ENCODE measurements at places on chromosomes 5 and 9.

DNA sequence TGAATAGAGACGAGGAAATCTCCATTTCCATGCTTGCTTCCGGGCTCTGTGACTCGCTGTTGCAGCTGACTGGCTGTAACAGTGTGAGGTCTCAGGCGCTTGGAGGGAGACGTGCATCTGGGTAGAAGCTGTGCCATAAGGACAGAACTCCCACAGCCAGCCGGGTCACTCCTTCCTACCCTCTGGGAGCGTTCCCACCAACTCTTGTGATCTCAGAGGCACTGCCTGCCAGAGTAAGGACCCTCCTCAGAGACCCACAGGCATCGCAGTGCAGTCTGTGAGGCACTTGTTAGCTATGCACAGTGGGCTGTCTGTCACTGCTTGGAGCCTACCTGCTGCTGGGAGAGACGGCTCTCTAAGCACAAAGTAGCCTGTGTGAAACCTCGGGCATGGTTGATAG is 203.4 kb upstream of the SEMA6A start:
- DNase-seq = peak; percentile 62

GRCh38 chr9:122986010-122986409 is 45.2 kb downstream of the RABGAP1 start:
- no peak for DNase-seq

DNA sequence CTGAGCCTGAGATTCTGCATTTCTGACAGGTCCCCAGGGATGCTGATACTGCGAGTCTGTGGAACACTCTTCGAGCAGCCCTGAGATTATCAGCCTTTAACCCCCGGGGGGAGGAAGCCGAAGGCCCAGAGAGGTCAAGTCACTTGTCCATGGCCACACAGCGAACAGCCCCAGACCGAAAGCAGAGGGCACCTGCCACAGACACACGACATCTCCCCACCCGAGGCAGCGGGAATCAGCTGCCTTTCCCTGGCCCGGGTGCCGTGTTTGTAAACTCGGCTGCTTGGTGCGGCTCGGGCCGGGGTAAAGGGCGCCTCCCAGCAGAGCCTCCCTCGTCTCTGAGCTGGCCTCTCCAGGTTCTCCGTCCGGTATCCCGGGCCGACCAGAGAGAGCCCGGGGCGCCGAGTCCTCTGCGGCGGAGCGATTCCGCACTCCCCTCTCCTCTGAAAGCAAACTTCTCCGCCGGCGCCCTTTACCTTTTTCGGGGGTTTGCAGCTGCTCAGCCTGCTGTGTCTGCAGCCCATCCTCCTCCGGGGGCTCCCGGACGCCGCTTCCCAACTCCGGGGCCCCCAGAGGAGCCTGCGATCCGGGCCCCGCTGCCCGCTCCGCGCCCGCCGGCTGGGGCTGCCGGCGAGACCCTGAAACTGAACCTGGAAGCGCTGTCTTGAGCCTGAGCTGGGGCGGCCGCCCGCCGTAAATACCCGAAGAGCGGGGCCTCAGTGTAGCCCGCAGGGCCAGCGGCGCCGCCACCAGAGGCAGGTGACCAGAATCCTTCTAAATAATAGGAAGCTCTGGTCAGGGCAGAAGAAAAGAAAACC is at the start of gene CCDC69:
TSS of gene CCDC69 (minus strand) at position 646 of the 818 bp plus-strand sequence. CDS start at position 524, 122 bp downstream.
- peak; percentile 90 for DNase-seq

DNA sequence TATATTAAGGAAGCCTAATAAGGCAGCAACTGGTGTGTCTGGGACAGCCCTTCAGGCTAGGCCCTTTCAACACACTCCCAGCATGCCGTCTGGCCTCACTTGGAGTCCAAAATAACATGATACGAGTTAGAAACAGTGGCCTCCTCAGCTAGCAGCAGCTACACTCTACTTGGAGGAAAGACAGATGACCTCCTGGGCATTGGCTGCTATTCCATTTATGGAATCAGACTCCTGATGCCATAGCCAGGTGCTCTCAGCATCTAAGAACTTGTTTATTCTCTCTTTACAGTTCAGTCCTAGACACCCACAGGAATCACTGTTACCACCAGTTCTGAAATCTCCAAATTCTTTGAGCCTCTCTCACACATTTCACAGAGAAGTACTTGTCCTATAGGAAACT is 31.8 kb downstream of the RUSC2 start:
- DNase-seq = no peak

DNA sequence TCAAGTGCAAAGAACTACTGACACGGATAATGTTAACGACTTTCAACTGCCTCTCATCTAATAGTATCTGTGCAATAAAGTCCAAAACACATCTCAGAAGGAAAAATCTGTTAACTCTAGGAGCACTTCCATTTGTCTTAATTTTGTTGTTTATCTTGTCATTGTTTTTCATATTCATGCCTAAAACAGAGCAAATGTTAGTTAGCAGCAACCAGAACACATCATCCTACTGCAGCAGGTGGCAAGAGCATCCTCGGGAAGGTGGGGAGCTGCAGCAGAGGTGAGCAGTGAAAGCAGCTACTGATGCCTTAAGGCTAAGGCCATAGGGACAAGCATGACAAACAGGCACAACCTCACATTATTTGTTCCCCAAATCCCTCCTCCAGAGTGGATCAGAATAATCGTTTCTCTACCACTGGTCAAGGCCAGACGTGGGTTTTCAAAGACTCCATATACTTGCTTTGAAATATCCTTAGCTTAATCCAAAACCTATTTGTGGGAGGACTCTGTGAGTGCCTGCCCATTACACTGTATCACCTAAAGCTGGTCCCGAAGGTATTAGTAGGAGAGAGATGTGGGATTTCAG is 1.0 kb downstream of the HMGCS1 start:
- no peak for DNase-seq

DNA sequence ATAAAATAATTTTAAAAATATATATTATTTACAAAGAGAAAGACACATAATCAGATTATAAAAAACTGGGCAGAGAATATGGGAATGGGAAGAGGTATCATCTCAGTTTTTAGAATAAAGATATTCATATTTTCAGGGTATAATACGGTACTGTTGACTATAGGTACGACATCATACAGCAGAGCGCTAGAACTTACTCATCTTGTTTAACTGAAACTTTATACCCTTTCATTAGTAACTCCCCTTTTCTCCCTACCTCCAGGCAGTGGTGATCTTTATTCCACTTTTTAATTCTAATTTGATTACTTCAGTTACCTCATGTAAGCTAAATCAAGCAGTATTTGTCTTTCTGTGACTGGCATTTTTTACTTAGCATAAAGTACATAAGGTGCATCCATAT is 742.1 kb downstream of the MTRR start:
- no peak for DNase-seq

Measured in kidney (tissue), 22 donors.